Pons (tissue), 1 donor: ENCODE measurements at places on chromosomes 5 and 9.

DNA sequence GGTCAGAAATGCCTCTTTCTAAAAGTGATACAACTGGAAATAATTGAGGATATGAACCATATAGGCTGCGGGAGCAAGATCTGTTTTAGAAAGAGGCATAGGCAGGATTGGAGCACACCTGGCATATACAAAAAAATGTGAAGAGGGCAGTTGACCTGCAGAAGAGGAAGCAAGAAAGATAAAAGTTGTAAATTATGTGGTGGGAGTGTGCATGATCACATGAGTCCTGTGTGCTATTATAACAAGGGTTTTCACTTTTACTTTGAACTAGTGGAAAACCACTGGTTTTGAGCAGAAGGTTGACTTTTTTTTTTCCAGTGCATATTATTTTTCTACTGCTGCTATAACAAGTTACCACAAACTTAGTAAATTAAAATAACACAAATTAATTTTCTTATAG is 489.3 kb downstream of the ANXA1 start:
- DNase-seq, result no peak

GRCh38 chr9:135087489-135087792 is at the start of gene OLFM1:
TSS of gene OLFM1 (plus strand) at chr9:135087668. CDS start at chr9:135087990, 322 bp downstream.
- peak; percentile 43 for DNase-seq

- no peak for DNase-seq
Observed at GRCh38 chr9:130465383-130466096, 20.8 kb downstream of the ASS1 start.

- peak; percentile 65 for DNase-seq
Observed at GRCh38 chr9:127930231-127931091, at the start of gene PIP5KL1. TSS of gene PIP5KL1 (minus strand) at chr9:127930777. CDS start at chr9:127930752, 25 bp downstream.

DNA sequence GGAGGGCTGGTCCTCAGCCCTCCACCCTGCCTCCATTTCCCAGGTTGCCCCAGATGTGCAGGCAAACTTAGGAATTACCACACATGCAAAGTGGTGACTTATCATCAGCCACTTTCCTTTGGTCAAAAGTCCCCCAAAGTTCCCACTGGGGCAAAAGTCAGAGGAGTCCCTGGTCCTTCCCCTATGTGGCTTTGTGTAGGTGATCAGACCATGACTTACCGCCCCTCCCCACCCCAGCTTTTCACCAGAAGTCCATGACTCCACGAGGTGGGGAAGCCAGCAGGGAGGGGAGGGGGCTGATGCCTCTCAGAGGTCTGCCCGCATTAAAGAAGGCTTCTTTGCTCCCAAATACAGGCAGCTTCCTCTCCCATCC is 5.8 kb downstream of the TRAF1 start:
- no peak for DNase-seq

DNA sequence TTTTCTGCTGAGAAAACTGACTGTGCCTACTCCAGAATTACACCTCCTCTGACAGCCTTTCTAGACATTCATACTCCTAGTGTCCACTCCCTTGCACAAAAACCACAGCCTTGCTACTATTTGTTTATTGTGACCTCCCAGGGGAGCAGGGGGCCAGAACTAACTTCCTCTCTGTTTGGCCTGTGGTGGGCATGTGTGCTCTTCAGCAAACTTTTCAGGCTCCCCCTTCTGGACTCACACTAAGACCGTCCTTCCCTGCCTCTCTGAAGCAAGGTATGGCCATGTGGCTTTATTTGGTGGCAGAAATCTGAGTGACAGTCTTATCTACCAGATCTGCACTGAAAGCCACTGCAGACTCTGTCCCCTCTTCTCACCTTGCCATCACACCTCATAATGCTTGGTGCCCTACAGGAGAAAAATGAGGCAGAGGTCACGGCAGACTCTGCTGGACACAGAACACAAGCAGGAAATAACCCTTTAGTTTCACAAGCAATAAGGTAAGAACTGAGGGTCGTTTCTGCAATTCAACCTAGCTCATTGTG is 28.2 kb downstream of the LIFR start:
- no peak for DNase-seq
